NCI-H146 (cell line): ENCODE measurements at places on chromosomes 4 and X.

DNA sequence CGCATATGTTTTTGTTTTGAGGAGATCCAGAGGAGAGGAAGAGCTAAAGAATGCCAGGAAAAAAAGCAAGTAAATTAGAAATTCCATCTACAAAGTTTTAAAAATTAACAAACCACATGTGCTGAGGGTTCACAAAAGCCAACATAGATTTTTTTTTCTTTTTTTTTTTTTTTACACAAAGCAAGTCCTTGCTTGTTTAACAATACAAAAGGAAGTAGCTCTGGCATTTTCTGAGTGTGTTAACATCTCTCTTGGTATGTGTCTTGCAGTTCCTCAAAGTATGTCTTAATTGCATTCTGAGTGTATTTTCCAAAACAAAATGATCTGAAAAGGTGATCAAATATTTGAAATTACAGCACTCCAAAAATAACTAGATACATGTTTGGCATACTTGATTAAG lies 1682.7 kb upstream of the AGA start:
- no peak for DNase-seq

- no peak for DNase-seq
Measured at GRCh38 chrX:21960569-21961541, 20.3 kb downstream of the SMS start.

GRCh38 chr4:173337463-173337862 lies 3.3 kb upstream of the HMGB2 start:
- no peak for DNase-seq

DNA sequence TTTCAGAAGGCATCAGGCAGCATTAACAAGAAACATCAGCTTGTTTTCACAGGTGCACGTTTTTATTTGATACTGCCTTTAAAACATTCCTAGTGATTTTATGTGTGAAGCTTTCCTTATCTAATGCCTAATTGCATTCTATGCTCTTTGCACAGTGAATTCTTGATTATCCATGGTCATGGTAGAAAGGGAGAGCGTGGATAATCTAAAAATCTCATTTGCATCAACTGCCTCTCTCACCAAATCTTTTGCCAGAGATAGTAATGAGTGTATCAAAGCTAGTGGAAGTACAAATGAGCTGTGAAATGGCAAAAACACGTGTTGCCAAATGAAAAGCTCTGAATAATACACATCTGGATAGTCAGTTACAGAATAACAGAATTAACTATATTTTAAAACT lies 170.5 kb downstream of the NAA11 start:
- DNase-seq, result no peak

DNA sequence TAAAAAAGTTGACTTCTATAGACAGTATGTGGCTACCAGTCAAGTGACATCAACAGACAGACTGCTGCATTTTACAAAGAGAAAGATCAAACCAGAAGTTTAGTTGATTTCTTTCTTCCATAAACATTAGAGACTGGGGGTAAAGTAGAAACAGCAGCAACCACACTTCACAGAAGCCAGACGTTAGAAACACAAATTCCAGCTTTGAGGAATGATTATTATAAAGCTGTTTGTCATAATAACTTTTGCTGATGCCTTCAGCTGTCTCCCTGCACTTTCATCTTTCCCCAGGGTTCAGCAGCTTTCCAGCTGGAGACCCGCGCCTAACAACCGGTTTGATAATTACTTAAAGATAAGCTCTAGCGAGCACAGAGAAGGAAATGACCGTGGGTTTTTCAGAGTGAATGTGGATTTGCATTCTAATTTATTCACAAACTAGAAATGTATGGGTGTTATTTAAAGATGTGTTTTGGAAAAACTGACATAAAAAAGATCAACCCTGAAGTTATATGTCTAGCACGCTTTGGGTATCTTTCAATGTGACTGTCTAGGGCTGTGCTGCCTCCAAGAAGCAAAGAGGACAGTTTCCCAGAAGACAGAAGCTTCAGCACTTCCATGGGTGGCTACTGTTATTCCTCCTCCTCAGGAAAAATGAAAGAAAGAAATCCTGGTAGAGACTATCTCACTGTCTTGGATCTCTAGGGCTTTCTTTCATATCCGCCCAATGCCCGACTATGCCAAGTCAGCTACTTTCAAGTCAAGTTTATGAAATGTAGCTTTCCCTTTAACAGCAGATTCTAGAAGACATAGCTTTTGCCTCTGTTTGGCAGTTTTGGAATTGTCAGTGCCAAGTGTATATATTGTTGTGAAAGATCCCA lies 15.0 kb upstream of the ENAM start:
- DNase-seq, result peak; percentile 68

- no peak for DNase-seq
Measured at GRCh38 chr4:183377491-183377890, 55.3 kb upstream of the CLDN24 start.

GRCh38 chrX:77795124-77795523 lies 9.1 kb upstream of the ATRX start:
- DNase-seq, result no peak

DNA sequence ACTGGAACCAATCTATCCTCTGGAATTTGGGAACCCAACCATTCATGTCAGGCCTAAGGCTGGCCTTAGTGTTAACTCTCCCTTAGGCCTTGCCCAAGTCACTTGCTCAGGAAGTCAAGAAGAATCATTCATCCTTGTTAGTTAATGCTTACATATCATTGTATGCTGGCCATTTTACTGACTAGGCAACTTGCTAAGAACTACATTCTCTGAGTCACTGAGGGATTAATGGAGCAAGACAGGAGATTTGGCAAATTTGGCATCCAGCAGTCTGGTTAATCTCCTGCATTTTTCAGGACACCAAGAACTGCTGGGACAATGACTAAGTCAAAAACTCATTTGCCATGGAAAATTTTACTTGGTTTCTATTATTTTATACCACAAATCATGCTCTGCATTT lies 115.8 kb upstream of the DDIT4L start:
- DNase-seq, result no peak

DNA sequence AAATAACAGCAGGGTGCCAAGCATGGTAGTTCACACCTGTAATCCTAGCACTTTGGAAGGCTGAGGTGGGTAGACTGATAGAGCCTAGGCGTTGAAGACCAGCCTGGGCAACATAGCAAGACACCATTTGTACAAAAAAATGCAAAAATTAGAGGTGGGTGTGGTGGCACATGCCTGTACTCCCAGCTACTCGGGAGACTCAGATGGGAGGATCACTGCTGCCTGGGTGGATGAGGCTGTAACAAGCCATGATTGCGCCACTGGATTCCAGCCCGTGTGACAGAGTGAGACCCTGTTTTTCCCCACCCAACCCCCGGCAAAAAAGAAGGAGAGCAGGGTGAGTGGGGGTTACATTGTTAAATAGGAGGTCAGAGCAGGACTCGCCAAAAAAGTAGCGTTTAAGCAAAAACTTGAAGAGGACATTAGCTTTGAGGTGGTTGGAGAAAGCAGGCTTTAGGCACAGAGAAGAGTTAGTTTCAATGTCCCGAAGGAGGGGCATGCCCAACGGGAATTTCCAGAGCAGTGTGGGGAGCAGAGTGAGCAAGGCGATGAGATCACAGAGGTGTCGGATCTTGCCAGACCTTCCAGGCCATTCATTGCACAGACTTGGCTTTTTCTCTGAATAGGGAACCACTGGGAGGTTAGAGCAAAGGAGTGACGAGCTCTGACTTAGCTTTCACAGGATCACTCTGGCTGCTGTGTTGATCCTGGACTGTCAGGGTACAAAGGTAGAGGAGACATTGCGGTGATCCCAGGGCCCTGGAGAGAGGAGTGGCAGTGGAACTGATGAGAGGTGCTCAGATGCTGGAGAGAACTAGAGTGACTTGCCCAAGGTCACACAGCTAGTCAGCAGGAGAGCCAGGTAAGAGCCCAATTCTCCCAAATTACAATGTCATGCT lies 70.6 kb downstream of the TRAPPC11 start:
- no peak for DNase-seq

DNA sequence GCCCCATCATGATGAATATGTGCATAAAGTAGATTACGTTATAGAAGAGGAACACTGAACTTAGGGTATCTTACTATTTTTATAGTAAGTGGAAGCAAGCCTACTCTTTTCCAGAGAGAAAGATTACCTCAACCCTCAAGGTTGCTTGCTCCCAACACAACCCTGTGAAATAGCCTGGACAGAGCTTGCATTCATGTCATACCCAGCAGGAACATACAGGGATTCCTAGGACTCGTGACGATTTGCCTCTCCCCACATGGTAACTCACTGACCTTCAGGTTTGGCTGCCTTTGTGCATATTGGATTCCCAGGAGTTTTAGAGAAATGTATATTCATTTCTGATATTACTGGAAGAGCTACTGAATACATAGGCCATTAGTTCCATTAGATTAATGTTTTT lies 80.5 kb downstream of the BLTP1 start:
- DNase-seq, result no peak

- DNase-seq, result no peak
Measured at GRCh38 chrX:31894152-31894551, 822.3 kb upstream of the FTHL17 start.

- DNase-seq, result no peak
Measured at GRCh38 chr4:4507923-4508322, 33.9 kb downstream of the STX18 start.

DNA sequence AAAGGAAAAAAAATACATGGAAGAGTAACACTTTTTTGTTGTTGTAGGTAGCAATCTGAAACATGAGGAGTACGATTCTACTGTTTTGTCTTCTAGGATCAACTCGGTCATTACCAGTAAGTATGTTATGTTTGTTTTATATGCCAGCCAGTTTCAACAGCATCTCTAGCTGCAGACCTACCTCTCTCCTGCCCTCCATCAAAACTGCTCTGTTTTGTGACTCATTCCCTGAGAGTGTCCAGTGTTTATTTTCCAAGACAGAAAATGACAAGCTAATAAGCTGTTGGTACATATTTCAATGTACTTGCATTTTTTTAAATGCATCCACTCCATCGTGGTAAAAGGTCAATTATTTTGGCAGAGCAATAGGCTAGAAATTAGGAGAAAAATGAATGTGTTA lies 347 bp downstream of the AMTN start:
- no peak for DNase-seq

DNA sequence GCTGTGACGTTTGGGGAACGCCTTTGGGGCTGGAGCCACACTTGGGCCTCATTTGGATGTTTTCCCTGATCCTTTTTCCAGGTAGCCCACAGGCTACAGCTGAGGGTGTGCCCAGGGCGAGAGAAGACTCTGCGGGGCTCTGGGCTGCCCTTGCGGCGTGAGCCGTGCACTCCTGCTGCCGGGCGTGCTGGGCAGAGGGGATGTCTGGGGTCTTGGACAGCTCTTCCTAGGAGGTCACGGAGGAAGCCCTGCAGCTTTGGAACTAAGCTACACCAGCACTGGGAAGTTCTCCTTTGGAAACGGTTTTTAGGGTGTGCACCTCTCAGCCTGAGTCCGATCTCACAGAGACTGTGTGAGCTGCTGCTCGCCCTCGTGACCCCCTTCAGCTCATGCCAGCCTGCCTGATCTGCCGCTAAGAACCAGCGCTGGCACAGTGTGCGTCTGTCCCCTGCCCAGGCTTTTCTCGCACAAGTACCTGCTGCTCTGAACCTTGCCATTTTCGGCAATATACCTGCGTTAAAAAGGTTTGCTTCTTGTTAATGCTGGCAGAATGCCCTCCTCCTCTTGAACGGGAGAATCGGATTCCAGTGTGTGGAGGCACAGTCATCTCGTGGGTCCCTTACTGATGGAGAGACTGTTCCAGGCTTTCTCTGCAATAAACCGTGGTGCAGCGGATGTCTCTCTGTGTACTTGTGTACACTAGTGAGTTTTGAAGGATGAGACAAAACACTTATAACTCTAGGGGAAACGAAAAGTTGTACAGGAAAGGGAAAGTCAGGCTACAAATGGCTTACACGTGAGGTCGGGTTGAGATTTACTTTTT lies 14.3 kb downstream of the MSANTD1 start:
- no peak for DNase-seq

- DNase-seq, result no peak
Measured at GRCh38 chrX:81959964-81960363, 758.1 kb downstream of the SH3BGRL start.

- DNase-seq, result no peak
Measured at GRCh38 chrX:71164071-71164470, 19.4 kb downstream of the NLGN3 start.

- DNase-seq, result peak; percentile 60
Measured at GRCh38 chrX:34656842-34657725, at the start of gene TMEM47. Gene TMEM47, minus strand, starts transcription at chrX:34657285. Its CDS starts 256 bp downstream, at chrX:34657029.

DNA sequence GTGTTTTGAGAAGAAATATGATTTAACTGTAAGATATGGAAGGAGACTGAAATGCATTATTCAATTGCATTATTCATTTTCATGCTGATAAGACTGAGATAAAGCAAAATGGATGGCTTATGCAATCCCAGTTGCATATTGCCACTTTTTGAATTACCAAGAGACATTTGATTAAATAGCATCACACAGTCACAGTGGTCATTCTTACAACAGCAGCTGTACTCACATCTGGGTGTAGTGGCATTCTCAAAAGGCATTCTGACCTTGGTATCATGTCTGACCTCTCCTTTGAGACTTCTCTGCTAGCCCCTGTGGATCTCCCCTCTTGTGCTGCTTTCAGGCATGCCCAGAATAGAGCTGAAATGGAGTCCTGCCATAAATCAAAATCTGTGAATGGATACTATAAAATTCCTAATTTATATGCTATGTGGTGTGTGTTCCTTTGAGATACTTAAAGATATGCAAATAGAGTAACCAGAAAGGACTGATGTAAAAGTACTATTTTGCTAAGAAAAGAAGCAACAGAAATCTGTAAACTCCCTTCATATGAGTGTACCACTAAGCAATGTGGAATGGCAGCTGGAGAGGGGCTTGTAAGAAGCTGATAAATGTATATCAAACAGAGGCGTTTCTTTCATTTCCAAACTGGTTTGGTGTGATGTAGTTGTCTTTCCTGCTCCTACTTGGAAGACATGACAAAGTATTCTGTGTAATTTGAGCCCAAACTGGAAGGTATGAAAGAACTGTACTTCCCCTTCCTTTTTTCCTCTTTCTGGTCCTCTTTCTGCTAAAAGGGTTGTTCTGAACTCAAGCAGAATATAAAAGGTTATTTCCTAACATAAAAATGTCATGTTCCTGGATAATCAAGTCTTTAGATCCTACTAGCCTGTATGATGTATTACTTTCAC lies 25.4 kb upstream of the METAP1 start:
- DNase-seq, result no peak

GRCh38 chr4:10736895-10737294 lies 52.3 kb upstream of the CLNK start:
- no peak for DNase-seq

GRCh38 chrX:40099055-40099958 lies 1.5 kb upstream of the BCOR start:
- DNase-seq, result peak; percentile 60

GRCh38 chr4:825971-826330 lies at the start of gene CPLX1:
Gene CPLX1, minus strand, starts transcription at chr4:826129. Its CDS starts 1,607 bp downstream, at chr4:824522.
- DNase-seq, result peak; percentile 73

GRCh38 chr4:2598511-2599303 lies 62.3 kb downstream of the FAM193A start:
- DNase-seq, result no peak

GRCh38 chr4:155582041-155582440 lies 84.6 kb upstream of the GUCY1A1 start:
- DNase-seq, result no peak

GRCh38 chr4:100968046-100968445 lies 379.3 kb downstream of the PPP3CA start:
- DNase-seq, result no peak

GRCh38 chrX:106484233-106484632 lies 127.5 kb upstream of the RADX start:
- no peak for DNase-seq
